ENCODE measurements at places on chromosomes 2 and 18. TPM values are rescaled to one million over a fixed set of nuclear protein-coding genes. Genes with fewer than 3 reads are reported as not detected.

Gene ATOH8
- 6.9 TPM for total RNA-seq

DNA sequence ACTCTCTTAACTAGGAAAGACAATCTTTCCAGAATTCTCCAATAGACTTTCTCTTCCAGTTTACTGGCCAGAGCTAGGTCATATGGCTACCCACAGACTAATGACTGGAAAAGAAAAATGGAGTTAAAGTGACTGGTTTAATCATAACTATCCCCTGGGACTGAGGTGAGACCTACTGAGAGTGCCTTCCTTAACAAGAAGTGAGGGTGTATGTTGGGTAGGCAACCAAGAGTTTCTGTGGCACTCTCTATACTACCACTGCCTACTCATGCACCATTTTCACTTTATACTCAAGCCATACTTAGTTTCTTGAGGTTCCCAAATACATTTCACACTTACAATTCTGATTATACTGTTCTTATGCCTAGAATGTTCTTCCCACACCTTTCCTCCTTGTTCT is 6.9 kb upstream of the GFPT1 start:
- DNase-seq, result no peak

- peak; percentile 42 for DNase-seq
These were observed 546 bp downstream of the CHPF start for GRCh38 chr2:219542931-219543595.

DNA sequence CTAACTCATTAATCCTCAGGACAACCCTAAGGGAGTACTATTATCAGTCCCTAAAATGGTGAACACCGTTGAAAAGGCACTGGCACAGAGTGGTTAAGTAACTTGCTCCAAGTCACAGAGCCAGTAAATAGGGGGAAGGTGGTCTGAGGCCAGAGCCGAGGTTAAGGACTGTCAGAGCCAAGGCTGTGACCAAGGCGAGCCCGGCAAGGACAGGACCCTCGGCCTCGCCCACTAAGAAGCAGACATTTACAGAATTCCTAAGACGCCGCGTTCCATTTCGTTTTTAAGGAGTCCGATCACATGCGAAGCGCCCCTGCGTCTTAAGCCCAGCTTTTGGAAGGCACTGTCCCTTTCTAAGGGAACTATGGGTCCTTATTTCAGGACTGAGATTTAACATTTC is 1.1 kb downstream of the PDIA6 start:
- no peak for DNase-seq

Gene ASB18
- total RNA-seq, result not detected

- DNase-seq, result no peak
These were observed 113.1 kb downstream of the SMAD7 start for GRCh38 chr18:48837676-48838075.

GRCh38 chr2:65845442-65846182 is 413.2 kb upstream of the SPRED2 start:
- no peak for DNase-seq

GRCh38 chr2:189835855-189836558 is 51.8 kb downstream of the PMS1 start:
- DNase-seq, result no peak

DNA sequence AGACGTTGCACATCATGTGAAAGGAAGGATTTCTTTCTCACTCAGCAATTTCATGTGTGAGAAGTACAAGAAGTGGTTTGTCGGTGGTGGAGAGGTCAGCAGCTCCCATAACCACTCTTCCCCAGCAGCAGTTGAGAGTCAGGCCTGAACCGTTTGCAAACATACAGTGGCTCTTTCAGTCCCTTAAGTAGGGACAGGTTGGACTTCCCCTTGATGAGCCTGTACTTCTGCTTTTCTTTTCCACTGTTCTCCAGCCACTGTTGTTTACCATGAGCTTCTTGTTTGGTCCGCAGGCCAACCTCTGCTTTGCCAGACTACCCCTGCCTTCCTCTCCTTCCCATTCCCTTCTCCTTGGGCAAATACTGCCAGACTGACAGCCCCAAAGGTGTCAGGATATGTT is 391.3 kb upstream of the CELF4 start:
- no peak for DNase-seq

- DNase-seq, result no peak
These were observed 78.4 kb downstream of the SEPTIN10 start for GRCh38 chr2:109535217-109535946.

Gene RAB6C
- not detected for total RNA-seq

DNA sequence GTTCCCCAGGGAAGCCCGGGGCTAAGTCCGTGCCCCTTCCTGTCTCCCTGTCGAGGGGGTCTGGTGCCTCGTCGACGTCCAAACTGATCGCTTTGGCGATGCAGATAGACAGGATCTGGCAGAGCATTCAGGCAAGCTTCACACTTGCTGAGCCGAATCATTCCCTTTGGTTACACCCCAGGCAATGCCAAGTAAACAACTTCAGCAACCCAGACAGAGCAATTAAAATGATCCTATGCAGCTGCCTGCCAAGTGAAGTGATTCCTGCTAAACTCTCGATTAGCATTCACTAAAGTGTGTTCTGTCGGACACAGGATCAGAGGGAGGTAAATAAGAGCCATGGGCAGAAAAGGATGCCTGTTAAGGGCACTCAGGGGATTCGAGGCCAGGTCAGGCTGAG is 108.2 kb upstream of the RAB12 start:
- no peak for DNase-seq

DNA sequence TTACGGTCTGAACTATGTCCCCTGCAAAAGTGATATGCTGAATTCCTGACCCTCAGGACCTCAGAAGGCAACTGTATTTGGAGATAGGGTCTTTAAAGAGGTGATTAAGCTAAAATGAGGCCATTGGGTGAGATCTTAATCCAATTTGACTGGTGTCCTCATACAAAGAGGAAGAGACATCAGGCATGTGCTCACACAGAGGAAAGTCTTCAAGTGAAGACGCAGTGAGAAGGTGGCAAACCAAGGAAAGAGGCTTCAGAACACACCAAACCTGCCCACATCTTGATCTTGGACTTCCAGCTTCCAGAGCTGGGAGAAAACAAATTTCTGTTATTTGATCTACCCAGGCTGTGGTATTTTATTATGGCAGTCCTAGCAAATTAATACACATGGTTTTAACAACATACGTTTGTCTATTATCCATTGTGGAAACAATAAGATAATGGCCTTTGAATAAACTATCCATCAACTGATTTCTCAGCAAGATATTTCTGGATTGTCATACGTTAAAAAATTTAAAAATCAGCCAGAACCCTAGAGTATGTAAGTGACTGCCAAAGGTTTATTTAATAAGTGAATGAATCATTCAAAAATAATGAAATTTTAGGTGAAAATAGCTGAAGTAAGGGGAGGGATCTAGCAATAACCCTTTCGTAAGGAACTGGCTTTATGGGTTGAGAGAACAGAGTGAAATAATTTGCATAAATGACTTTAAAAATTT is 6.5 kb downstream of the WIPF1 start:
- DNase-seq, result no peak

DNA sequence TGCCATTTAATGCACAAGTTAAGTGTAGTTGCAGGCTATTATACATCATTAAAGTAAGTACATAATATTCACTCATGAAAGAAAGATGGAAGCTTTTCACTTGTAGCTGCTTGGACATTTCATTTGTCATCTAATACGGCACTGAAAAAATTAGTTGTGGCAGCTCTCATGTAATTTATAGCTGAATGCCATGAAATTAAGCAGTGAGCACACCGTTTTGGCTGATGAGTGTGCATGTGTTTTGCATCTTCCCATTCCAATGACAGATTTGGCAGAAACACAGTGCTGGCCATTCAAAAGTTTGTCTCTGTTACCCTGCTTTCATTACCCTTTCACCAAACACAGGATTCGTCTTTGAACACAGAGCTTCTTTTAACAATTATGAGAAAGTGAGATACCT is 174.0 kb downstream of the PTGR3 start:
- no peak for DNase-seq

GRCh38 chr2:150143087-150143536 is 344.4 kb downstream of the RND3 start:
- no peak for DNase-seq

- no peak for DNase-seq
These were observed 59.4 kb downstream of the CERS6 start for GRCh38 chr2:168515502-168515901.

Gene EPAS1
- total RNA-seq, result 0.14 TPM

GRCh38 chr2:230134496-230135129 is 65.9 kb upstream of the SLC16A14 start:
- DNase-seq, result no peak
